ENCODE measurements at places on chromosomes 7 and 10.

GRCh38 chr7:40202851-40203250, 68.0 kb downstream of the SUGCT start:
- DNase-seq, result no peak

- no peak for DNase-seq
Measured at GRCh38 chr7:18128846-18129245, 101.2 kb upstream of the PRPS1L1 start.

DNA sequence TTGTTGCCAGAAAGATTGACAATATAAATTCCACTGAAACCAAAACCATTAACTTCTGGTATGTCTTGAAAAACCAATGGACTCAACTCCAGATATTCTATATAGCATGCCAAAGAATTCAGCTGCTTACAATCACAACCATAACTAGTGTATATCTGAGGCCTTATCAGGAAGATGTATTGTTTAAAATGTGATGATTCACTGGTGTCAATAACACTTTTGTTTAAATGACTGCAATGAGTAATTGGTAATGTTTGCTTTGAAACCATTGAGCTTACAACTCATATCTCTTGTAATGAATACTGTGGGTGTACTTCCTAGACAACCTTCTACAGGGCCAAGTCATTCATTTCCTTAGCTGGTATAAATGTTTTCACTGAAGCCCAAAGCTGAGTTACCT, 727.9 kb upstream of the KCND2 start:
- no peak for DNase-seq

DNA sequence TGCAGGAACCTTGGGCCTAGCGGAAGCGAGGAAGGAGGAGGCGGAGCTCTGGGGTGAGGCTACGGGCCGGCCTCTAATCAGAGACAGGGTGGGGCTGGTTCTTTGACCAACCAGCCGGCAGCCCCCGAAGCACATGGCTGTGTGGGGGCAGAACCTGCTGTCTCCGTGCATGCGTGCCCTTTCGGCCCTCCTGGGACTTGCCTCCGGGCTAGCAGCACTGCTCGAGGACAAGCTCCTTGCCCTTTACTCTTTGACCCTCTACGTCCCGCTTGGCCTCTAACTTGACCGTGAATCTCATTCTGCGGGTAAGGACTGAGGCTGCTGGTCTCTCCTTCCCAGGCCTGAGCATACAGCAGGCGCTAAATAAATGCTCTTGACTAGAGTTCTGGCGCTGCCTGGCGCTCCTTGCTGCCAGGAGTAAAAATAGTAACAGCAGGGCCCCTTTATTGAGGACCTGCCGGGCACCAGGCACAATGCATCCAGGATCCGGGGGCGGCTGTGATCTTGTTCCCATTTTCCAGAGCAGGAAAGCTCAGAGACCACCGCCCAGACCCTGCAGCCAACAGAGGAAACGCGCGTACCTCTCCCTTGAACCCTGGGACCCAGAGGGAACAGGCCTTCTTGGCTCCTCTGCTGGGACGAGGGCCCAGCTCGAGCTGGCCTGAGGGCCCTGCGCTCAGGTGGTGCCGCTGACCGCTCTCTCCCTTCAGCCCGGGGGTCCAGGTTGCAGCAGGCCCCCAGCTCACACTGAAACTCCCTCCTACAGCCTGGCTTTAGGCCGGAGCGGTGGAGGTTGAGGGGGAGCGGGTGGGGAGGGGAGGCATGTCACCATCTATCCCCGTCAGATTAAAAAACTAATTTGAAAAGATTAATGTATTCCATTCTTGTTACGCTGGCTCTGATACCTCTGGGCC, 2.7 kb upstream of the COMTD1 start:
- DNase-seq, result no peak

DNA sequence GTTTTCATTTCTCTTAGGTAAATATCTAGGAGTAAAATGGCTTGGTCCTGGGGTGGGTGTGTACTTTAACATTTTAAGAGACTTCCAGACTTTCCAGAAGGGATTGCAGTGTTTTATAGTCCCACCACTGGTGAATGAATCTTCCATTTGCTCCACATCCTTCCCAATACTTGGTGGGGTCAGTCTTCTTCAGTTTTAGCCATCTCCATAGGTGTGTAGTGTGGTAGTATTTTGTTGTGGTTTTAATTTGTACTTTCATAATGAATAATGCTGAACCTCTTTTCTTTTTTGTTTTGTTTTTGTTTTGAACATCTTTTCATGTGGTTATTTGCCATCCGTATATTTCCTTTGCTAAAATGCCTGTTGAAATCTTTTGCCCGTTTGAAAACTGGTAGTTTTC, 86.4 kb downstream of the ANKRD61 start:
- no peak for DNase-seq

DNA sequence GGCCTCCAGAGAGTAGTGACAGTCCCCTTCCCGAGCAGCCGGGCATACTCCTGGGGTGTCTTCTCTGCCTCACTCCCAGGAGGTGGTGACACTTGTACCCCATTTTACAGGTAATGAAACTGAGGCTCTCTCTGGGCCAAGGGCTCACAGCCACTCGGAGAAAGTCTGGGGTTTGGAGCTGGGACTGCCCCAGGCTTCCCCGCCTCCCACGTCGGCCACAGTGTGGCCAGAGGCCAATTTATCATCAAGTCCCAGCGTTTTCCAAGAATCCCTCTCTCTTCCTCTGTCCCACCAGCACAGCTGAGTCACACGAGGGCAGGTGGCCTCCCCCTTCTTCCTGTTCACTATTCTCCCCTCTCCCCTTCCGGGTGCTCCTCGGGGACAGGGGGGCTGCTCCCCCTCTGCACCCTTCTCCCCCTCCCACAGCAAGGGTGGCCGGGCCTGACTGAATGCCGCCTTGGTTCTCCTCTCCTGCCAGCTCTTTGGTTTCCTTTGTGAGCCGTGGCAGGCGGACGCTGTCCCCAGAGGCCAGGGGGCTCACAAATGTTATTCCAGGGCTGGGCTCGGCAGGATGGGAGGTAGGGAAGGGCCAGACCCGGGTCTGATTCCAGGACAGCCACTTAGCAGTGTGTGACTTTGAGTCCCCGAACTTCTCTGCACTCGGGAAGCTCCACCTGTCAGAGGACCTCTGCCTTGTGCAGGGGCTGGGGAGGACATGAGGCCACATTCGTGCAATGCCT, 17.7 kb downstream of the CLIP2 start:
- no peak for DNase-seq

DNA sequence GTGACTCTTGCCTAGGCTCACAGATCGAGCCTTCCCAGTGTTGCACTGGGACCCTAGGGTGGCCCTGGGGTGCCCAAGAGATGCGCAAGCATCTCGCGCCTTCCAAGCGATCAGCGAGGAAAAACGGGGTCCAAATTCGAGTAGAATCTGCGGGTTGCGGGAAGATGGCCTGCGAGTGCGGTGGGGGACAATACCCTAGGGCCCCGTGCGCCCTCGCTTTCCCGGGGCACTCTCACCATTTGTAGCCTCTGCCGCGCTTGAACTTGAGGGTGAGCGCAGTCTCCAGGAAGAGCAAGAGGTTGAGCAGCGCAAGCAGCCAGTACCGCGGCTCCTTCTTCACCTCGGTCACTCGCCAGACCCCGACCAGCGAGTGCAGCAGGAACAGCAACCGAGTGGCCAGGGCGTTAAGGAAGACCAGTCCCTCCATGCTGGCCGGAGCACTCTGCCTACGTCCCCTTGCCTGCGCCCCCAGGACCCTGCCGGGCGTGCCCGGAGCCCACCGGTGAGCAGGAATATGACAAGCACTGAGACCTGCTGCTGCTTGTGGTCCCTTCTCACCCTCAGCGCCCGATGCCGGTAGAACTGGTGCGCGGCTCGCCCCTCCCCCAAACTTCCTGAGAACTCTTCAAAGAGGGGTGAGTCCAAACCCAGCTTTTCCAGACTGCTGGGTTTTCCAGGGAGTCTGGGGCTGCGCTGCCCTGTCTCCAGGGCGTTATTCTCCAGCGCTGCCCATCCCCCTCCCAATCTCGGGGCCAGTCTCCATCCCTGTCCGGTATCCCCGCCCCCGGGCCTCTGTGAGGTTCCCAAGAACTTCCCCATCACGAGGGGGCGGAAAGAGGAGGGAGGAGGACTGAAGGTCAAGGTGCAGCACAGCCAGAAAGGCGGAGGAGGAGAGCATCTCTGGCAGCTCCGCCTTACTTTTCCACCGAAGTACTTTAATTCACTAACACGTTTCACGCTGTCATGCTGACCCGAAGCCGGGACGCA, at the start of gene TMEM26:
TMEM26 (minus strand) TSS at position 727 of the 987 bp plus-strand sequence; CDS start at position 427, 300 bp downstream.
- DNase-seq, result no peak

- no peak for DNase-seq
Measured at GRCh38 chr7:82722946-82723345, 279.4 kb upstream of the CACNA2D1 start.

- peak; percentile 61 for DNase-seq
Measured at GRCh38 chr10:28179006-28179742, 123.7 kb downstream of the MPP7 start.

- no peak for DNase-seq
Measured at GRCh38 chr10:60189861-60190475, 199.7 kb downstream of the ANK3 start.

- peak; percentile 3 for DNase-seq
Measured at GRCh38 chr10:27319752-27320431, 79.3 kb upstream of the ACBD5 start.

DNA sequence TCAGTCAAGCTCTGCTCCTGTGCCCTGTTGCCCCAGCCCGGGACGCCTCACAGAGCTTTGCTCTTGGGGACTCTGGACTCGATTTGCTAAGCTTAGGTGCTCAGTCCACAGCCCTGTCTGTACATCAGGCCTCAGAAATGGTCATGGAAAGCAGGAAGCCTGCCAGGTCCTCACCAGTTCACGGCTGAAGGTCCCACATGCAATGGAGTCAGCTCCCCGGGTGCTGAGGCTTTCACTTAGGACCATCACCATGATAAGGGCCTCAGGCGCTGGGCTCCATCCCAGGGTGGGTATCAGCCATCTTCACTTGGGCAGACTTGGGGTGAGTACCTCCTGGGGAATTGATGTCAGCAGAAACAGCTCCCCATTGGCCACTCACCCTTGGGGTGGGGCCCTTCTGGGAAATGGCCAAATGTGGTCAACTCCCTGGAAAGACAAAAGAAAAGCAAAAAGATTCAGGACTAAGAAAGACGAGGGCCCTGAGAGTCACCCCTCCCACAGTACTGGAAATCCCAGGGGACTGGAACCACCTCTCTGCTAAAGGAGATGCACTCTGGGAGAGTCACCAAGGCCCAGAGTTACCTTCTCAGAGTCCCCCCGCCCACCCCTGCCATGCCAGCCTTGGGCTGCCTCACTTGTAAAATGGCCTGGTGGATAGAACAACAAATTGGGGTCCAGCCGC, 37.6 kb downstream of the FAM53B start:
- no peak for DNase-seq

GRCh38 chr7:141409801-141410329, 141.3 kb upstream of the AGK start:
- no peak for DNase-seq

DNA sequence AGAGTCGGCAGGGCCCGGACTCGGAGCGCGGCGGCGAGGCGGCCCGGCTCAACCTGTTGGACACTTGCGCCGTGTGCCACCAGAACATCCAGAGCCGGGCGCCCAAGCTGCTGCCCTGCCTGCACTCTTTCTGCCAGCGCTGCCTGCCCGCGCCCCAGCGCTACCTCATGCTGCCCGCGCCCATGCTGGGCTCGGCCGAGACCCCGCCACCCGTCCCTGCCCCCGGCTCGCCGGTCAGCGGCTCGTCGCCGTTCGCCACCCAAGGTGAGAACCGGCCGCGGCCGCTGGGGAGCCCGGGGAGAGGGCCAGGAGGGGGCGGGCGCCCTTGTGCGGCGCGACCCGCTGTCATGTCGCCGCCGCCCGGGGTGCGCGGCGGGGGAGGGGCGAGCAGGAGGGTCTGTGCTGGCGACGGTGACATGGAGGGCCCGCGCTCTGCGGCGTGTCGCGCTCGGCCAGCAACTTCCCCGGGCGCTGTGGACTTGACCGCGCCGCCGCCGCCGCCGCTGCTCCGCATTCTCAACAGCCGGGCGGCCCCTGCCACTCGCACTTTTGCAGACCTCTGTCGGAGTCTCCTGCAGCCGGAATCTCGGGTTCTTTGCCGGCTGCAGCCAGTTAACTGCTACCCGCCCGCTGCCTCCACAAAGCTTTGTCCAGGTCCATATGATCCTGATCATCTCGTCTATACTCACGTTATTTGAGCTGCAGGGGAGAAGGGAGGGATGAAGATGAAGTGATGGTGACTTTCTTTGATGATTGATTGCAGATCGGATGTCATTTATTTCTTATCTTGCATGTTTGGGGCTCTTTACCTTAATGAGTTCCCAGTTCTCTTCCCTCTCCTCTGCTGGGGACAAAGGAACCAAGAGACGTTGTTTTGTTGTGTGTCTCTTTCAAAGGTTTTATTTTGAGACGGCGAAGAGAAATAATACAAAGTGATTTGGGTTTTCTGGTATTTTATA, 869 bp downstream of the TRIM24 start:
- DNase-seq, result peak; percentile 45

DNA sequence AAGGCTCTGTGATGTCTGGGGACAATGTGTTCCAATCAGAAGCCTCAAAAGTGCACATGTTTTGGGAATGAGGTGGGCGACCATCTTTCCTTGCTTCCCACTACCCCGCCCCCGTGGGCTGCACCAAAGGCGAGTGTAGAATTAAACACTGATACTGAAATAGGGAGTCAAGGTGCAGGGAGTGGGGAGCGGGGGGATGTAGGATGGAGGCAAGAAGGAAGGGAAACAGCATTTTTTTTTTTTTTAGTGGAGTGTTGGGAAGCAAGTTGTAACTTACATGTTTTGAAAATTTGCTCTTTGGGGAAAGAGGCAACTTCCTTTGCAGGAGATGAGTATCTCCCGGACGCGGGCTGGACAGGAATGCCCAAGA, 484 bp upstream of the DLX5 start:
- no peak for DNase-seq

DNA sequence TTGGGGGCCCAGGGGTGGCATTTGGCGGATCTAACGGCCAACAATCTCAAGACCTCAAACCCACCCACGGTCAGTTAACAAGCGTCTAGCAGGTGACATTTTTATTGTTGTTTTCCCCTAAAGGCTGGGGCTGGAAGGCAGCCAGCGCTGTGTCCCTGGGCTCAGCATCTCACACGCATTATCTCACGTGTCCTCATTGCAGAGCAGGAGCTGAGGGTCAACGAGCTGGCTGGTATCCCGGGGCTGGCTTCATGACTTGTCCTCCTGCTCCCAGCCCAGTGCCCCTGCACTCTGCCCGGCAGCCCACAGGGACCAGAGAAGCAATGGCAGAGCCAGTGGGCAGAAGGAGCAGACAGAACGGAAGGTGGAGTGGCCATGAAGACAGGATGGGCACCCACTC, 54.4 kb upstream of the TMEM273 start:
- no peak for DNase-seq

DNA sequence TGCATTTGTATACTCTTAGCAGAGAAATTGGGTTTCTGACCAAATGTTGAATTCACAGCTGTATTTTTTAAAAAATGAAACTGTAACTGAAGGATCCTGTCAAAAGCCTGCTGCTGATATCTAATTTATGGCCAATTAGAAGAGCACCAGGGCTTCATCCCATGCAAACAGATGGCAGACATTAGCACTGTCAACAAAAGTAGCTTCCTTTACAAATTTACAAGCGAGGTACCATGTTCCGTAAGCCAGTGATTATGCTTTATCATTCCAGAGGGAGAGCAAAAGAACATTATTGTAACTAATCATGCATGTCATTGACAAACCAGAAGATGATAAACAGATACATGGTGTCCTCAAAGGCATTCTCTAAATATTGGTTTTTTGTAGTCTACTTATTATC, 177.2 kb upstream of the DKK1 start:
- no peak for DNase-seq

All from CD4-positive, alpha-beta T cell treated with Interleukin-6 at 100 ng/mL for 8 hours (primary cell).